ENCODE measurements at places on chromosomes 3 and 15.

- DNase-seq, result no peak
Observed at GRCh38 chr3:43231276-43232000, 54.9 kb upstream of the SNRK start.

DNA sequence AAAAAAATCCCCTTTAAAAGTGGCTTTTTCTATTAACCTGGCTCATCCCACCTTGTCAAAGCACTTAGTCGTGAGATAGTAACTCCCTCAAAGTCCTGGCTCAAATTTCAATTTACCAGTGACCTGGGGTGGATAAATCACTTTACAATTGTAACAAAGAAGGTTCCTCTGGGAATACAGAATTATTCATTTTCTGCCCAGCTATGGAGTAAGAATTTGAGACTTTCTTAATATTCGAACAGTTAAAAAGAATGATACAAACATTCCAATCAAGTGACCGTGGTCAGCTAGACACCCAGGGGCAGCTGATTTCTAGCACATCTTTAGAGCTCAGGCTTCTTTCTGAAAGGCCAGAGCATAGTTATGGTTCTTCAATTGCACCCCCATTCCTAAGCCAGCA lies 291.0 kb upstream of the TGFBR2 start:
- no peak for DNase-seq

DNA sequence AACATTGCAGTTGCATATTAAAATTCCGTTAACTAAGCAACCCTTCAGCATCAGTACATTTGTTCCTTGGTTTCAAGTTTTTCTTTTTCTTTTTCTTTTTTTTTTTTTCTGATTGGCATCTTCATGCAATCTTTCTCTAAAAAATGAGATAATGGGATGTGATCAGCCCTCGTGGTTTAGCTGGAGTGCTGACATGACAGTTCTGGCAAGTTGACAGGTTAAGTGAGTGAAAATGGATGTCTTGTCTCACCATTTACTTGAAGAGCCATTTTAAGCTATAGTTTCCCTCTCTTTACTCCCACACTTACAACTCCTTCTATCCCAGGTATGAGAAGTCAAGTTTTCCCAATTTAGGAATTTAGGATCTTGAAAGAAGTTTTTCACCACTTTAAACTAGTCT lies 495.2 kb downstream of the ROBO2 start:
- no peak for DNase-seq

- DNase-seq, result no peak
Observed at GRCh38 chr3:11282250-11283138, 10.3 kb downstream of the ATG7 start.

GRCh38 chr3:176766862-176767261 lies 430.4 kb downstream of the TBL1XR1 start:
- no peak for DNase-seq
